ENCODE measurements at places on chromosomes 13 and 19.
A peak's percentile ranks its signal among the peaks of the same experiment; 100 is the strongest.

DNA sequence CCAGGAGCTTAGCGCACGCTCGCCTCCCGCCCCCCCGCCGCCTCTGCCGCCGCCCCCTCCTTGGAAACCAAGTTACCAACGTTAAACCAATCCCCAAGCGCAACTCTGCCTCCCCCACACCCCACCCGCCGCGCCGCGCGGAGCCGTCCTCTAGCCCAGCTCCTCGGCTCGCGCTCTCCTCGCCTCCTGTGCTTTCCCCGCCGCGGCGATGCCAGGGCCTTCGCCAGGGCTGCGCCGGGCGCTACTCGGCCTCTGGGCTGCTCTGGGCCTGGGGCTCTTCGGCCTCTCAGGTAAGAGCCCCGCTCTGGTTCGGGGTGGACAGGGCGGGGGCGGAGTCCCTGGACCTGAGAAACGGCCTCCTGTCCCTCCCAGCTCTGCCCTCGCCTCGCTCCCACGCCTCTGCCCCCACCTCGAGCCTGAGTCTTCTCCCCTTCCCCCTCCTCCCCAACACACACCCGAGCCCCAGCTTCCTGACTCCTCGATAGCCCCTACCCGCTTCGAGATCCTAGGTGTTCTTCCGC is at the start of gene ICAM5:
Gene ICAM5, plus strand, starts transcription at position 117 of the 521 bp plus-strand sequence. Its CDS starts 92 bp downstream, at position 209.
- no peak for DNase-seq

DNA sequence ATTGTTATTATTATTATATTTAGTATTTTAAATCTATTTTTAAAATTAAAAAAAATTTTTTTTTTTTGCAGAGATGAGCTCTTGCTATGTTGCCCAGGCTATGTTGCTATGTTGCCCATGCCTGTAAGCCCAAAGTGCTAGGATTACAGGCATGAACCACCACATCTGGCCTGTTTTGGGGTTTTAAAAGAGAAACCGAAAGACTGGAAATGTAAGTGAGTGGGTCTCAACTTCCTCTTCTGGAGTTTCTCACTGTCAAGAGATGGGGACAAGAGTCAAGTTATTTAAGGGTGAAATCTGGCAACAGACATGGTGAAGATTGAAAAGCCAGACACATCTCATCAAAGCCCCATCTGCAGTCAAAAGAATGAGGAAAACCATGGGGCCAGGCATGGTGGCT is 4.2 kb upstream of the OR7G3 start:
- no peak for DNase-seq

DNA sequence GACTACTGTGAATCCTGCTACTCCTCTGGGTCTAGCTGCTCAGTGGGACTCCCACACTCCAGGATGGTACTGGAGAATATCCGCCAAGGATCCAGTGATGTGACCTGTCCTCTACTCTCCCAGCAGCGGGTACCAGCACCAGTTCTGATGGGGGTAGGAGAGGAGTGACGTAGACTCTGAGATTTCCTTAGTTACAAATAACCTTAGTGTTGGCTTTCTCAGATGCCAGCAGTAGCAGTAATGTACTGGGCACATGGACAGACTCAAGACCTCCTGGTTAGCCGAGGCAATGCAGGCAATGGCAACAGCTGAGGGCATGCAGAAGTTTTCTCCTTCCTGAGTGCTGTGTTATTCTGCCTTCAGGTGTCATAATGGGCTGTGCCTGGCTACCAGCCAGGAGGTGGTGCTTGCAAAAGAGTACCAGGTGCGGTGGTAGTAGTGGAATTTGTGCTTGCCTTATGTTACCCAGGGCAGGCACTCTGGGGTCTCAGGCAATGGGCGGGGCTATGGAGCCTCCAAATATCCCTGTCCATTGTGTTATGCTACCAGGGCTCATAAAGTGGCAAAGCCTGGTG is 105.3 kb upstream of the KLF5 start:
- no peak for DNase-seq

GRCh38 chr19:14871619-14872230 is 14.2 kb downstream of the OR7A17 start:
- peak; percentile 25 for DNase-seq

DNA sequence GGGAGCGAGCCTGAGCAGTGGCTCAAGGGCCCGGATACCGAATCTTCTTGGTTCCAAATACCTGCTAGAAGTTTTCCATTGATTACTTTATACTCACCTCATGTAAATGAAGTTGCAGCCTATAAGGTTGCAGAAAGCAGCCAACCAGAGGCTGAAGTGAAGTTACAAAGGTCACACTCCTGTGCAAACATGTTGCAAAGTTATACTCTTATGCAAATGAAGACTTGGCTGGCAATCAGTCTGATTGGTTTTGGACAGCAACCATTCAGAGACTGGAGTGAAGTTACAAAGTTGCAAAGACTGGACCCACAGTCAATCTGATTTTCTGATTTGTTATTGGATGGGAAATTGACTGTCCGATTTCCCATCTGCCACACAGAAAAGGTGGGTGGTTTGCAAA is 152.5 kb downstream of the GGACT start:
- DNase-seq, result no peak

GRCh38 chr19:45994456-45994997 is 740 bp upstream of the CCDC61 start:
- DNase-seq, result peak; percentile 66

- no peak for DNase-seq
These were observed 40.6 kb downstream of the TNFSF11 start for GRCh38 chr13:42614436-42615035.

DNA sequence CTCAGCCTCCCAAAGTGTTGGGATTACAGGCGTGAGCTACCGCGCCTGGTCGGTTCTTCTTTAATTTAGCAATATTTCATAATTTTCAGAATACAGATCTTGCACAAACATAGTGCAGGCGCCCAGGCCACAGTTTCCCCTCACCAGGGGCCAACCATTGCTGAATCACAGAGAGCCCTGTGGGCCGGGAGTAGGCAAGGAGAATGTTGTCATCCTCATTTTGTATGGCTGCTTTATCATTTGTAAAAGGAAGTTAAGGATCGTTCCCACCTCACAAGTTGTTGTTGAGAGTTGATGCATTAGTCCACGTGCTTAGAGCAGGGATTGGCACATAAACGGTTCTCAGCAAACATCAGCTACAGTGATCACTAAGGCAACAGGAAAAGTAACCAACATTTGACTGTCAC is 30.2 kb downstream of the MEIS3 start:
- no peak for DNase-seq

DNA sequence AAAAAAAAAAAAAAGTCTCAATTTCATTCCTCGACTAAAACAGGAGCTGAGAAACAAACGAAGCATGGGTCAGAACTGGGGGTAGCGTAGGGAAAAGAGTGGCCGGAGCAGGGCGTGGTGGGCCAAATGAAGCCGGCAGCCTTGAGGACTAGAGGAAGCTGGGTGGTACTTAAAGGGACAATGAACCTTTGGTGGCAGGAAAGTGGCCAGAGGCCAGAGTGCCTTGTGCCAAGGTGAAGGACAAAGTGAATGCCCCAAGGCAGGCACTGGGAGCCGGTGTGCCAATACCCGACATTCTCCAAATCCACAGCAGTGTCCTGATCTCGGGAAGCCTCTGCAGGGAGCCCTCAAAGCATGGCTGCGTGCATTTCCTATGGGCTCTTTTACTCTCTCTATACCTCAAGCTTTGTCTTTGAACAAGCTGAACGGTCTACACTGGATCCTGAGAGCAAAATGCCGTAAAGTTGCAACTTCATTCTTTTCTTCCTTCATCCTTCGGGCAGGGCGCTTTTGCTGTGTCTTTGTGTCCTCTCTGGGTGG is 195.0 kb upstream of the KL start:
- no peak for DNase-seq

- DNase-seq, result no peak
These were observed 102.5 kb downstream of the URI1 start for GRCh38 chr19:30044273-30045248.

DNA sequence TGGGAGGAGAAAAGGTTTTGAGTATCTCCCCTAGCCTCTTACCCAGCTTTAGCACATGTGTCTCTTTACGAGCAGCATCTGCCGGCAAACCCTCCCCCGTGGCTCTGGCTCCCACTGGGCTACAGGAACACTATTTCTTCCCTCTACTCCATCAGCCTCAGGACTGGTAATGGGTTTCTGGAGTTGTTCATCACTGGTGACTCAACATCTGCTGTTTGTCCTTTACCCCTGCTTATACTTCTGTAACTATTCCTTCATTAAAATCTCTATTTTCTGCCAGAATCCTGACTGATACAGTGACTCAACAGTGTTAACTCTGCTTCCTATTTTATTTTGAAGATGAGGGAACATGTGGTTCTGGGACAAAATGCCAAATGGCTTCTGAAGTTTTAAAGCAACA is 437.3 kb upstream of the HTR2A start:
- peak; percentile 18 for DNase-seq

- DNase-seq, result no peak
These were observed 155.5 kb upstream of the VSTM2B start for GRCh38 chr19:29370276-29370675.

DNA sequence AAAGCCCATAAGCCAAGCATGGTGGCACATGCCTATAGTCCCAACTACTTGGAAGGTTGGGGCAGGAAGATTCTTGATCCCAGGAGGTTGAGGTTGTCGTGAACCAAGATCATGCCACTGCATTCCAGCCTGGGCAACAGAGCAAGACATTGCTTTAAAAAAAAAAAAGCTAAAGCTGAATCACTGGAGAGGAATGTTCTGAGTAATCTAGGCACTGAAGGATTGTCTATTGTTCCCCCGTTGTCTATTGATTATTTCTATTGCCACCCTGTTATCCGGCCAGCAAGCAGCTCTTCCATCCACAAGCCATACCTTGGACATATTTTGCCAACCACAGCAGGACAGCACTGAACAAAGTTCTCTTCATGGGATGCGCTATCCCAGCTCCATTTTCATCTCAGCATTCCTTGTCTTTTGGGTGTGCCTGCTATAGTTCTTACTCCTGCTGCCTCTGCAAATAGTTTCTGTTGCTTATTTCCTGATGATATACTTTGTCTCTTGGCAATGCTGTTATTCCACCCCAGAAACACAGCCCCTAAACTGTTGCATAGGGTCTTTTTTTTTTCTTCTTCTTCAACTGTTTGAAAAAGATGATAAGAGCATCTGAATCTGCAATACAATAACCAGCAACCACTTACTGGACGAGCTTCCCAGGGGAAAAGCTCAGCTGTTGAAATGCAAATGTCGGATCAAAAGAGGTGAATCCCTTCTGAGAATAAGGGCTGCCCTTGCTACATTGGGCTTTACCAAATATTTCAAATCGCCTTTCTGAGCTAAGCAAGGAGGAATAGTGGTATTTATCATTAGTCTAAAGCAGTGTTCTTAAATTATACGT is 22.2 kb upstream of the SIAH3 start:
- peak; percentile 11 for DNase-seq

GRCh38 chr13:37869756-37870488 is at the start of gene TRPC4:
TRPC4 (minus strand) TSS chr13:37869772; CDS start chr13:37783333, 86,439 bp downstream.
- DNase-seq, result peak; percentile 82

GRCh38 chr13:59416561-59416960 is 747.2 kb downstream of the DIAPH3 start:
- no peak for DNase-seq

DNA sequence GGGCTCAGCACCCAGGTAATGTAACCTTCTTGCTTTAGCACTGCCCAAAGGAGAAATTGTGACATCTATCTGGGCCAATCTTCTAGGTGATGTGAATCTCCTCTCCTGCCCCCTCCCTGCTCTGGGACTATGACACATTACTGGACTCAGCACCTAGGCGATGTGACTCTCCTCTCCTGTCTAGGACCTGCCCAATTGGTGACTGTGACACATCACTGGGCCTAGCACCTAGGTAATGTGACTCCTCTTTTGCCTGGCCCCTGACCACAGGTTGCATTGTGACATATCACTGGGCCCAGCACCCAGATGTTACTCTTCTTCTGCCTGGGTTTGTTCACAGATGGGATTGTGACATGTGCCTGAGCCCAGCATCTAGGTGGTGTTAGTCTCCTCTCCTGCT is 45.0 kb downstream of the ZNF85 start:
- DNase-seq, result no peak

DNA sequence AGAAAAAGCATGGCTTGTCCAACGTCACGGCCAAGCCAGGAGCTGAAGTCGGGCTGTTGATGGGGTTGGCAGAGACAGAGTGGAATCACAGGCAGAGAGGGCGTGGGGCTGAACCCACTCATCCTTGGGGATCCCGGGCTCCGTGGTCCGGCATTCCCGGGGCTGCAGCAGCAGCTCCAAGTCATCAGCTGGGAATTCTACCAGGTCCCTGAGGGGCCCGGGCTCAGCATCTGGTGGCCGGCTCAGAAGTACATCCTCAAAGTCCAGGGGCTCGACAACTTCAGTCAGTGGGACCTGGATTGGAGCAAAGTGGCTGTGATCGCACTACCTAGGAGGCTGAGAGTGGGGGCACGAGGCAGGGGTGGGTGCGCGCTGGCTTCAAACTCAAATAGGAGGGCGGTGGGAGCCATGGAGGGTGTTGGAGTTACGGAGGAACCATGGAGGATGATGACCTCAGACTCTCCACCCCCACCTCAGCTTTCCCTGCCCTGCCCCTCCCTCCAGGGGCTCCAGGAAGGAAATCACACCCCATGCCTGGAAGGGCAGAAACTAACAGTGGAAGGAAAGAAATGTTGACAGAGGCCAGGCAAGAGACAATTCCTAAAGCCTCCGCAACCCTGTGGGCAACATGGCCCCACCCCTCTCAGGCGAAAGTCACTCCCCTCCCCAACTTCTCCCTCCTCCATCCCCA is 9.5 kb downstream of the DOCK6 start:
- DNase-seq, result no peak

GRCh38 chr13:55653497-55653896 is 1487.2 kb upstream of the PRR20A start:
- no peak for DNase-seq

DNA sequence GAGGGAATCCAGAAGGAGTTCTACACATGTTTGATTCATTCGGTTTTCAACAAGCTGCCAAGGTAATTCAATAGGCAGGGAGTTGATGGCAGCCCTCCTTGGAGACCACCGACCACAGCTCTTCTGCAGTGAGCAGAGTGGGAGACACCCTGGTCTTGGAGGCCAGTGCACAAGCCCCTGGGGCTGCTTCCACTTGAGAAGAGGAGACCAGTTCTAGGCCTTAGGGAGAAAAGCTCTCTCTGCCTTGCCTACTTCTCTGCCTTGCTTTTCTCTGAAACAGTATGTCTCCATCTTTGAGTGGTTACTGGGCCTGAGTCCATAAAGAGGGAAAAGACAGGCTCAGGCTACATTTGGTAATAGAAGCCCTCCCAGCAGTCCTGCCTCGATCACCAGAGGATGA is 671.9 kb downstream of the UQCRFS1 start:
- DNase-seq, result no peak

DNA sequence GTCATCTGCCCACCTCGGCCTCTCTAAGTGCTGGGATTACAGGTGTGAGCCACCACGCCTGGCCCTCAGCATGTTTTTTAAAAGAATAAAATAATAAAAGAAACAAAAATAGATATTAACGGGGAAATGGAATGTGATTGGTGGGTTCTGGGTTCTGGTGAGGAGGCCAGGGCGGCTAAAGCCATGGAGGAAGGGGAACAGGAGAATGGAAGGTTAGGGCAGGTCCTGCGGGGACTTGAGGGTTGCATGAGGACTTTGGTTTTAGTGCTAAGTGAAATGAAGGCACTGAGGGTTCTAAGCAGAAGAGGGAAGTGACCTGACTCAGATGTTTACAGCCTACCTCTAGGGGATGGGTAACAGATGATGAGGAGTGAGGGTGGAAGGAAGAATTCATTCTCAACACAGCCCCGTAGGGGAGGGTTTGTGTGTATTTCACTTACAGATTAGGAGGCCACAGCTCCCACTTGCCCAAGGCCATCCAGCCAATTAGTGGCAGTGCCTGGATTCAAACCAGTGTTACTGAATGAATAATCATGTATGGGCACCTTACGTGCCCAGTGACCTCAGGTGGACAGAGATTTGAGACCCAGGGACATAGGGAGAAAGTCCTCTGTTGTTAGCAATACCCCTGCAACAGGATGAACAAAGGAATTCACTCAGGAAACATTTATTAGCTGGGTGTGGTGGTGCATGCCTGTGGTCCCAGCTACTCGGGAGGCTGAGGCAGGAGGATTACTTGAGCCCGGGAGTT is 6.7 kb upstream of the MRPL4 start:
- DNase-seq, result no peak
